ENCODE measurements at places on chromosomes 7 and 10.

DNA sequence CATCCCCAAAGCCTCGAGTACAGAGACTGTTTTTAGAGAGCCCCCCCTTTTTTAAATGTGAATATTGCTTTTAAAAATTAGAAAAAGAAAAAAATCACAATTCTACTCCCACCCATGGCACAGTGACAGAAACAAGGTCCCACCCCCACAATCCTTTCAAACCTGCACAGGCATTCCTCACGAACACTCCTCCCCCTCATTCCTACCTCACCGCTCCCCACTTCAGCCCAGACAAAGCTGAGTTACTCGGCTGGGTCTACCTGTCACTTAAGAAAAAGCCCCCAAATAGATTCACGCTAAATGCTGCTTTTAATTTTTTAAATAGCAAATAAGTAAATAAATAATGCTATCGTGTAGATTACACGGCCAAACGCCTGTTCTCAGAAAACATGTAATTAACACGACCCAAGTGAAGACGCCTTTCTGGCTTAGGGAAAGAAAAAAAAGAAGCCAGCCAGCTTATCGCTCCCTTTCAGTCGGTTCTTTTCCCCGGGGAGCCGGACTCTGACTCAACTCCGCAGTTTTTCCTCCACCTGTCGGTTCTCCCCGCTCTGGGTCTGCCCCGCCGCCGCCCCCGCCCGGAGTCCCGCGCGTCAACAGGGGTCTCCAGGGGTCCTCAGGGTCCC is 739 bp downstream of the MPP7 start:
- no peak for DNase-seq

DNA sequence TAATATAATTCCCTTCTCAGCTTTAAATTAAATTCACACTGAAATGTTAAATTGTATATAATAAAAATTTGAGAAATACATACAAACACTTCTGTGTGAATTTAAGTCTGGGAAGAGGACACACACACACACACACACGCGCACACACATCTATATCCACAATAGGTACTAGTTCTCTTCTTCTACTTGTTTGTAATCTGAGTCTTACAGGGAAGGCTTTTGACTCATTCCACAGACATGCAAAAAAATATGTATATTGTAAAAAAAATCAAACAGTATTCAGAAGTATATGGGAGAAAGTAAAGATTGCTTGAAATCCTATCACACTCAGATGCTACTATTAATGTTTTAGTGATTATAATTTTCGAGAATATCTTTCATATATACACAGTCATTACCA is 276.2 kb downstream of the MDFIC start:
- DNase-seq: no peak

GRCh38 chr10:50419756-50420155 is 168.4 kb upstream of the ASAH2 start:
- DNase-seq: no peak

- no peak for DNase-seq
These were observed 173.3 kb upstream of the ZMIZ1 start for GRCh38 chr10:78895469-78895868.

- DNase-seq: no peak
These were observed 53.9 kb downstream of the MRPS24 start for GRCh38 chr7:43815373-43815772.

GRCh38 chr10:56653289-56653688 is 292.2 kb upstream of the ZWINT start:
- DNase-seq: no peak

All from esophagus squamous epithelium (tissue), 5 donors.